ENCODE measurements at places on chromosomes 3 and 15.

- DNase-seq: no peak
These were observed 47.2 kb downstream of the CADM2 start for GRCh38 chr3:85005946-85006345.

DNA sequence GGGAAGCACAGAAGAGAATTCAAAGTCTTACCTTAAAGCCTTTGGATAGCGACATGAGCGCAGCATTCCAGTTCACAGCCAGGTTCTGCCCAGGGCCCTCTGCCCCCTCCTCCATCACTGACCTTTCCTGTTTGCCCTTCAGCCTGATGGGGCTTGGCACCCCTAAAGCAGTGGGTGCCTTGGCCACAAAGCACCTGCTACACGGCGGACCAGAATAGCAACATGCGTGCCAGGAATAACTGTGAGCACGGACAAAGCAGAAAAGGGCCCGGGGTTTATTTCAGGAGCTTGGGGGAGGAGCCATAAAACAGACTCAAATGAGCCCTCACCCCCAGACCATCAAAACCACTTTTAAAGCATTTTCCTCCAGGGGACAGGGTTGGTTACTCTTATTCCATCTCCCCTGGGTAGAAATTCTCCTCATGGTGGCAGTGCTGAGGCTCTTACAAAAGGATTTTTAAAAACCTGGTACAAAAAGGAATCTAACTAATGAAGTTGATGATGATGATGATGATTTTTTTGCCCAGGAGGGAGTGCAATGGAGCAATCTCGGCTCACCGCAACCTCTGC lies 135.4 kb downstream of the KLF13 start:
- DNase-seq: no peak

GRCh38 chr3:156174229-156174847 lies 54.0 kb downstream of the KCNAB1 start:
- peak; percentile 42 for DNase-seq

- no peak for DNase-seq
These were observed 29.9 kb upstream of the TJP1 start for GRCh38 chr15:29852201-29852600.

DNA sequence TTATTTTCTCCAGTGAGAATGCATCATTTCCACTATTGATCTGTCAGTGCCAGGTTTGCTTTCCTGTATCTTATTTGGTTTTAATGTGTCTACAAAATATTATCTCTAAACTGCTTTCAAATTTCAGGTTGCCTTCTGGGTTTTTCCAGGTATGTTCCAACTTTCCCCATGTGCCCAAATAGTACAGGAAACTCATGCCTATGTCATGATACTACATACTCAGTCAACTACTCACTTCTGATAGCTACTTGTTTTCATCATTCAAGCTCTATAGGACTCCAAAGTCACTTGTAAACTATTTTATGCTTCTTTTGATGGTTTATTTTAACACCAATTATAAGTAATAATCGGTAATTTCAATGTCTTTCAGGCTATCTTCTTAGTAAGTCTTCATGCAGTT lies 134.8 kb upstream of the TTC14 start:
- no peak for DNase-seq

GRCh38 chr3:115239717-115240116 lies 92.6 kb upstream of the ZBTB20 start:
- DNase-seq: no peak

GRCh38 chr3:52488746-52489145 lies 6.4 kb upstream of the STAB1 start:
- no peak for DNase-seq

- no peak for DNase-seq
These were observed 266.5 kb upstream of the CCDC54 start for GRCh38 chr3:107110596-107111305.

DNA sequence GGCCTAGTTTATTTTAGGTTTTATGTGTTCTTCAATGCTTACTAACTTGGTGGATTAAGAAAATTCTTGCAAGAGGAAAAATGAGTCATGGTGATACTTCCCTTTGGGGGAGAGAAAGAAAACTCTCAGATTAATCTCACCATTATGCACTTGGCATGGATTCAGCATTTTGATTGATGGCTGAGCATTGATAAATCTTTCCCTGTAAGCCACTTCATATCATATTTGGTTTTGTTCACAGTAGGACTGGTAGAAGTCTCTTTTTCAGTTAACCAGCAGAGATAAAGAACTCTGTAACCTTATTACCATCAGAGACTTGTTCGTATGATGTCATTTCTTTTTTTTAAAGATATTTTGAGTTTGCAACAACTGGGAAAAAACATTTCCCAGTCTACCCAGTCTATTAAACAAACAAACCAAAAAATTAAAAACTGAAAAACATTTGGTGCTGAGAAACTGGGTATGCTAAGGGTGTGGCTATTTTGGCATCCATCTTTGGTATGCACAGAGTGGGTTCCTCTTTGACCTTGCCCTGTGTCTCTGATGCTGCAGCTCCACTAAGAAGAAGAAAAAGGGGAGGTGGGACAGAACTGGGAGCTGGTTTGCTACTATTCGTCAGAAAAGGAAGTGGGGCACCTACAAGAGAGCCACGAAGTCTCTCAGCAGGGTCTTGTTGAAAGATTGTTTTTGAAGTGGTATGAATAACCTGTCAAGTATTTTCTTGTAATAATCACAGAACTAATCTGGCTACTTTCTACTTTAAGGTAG lies 17.2 kb downstream of the TMOD3 start:
- no peak for DNase-seq

DNA sequence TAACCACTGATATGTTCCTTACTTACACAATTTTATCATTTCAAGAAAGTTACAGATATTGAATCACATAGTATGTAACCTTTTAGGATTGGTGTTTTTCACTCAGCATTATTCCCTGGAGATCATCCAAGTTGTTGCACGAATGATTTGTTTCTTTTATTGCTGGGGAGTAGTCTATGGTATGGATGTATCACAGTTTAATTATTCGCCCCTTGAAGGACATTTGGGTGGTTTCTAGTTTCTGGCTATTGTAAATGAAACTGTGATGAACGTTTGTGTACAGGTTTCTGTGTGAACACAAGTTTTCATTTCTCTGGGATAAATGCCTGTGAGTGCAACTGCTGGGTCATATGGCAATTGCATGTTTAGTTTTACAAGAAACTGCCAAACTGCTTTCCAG lies 68.8 kb downstream of the NMNAT3 start:
- DNase-seq: no peak

DNA sequence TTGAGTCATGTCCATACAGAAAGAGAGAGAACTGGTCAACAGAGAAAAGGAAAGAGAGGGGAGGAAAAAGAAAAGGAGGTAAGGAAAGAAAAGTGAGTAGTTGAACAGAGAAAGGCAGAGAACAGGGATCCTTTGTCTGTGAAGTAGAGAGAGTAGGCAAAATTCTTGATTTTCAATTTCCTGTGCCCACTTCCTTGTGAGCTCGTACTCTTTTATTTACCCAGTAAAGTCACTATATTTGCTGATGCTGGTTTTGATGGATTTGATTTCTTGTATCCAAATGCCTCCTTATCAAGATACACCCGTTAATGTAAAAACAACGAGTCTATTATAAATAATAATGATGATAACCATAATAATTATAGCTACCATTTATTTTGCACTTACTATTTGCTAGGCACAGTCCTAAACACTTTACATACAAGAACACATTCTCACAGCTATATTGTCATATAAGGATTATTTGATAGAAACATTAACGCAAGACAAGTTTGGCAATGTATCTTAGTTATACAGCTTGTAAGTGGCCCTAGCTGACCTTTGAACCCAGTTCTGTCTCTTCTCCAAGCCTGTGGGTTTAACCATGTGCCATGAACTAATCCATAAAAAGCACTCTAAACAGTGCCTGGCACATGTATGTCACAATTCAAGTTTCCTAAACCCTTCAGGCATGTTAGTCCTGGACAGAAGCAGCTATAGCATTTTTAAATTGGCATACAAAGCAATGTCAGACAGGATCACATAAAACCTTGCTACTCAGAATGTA lies 6.7 kb upstream of the P2RY1 start:
- no peak for DNase-seq

DNA sequence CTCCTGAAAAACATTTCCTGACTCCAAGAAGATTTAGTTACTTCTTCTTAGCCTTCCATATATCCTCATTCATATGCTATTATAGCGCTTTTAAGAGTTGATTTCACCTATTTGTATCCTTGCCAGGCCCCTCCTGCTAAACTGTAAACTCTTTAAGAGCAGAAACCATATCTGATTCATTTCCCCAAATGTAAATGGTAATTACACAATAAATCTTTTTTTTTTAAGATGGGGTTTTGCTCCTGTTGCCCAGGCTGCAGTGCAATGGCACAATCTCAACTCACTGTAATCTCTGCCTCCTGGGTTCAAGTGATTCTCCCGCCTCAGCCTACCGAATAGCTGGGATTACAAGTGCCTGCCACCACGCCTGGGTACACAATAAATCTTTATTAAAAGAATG lies 4.5 kb downstream of the DLEC1 start:
- no peak for DNase-seq

DNA sequence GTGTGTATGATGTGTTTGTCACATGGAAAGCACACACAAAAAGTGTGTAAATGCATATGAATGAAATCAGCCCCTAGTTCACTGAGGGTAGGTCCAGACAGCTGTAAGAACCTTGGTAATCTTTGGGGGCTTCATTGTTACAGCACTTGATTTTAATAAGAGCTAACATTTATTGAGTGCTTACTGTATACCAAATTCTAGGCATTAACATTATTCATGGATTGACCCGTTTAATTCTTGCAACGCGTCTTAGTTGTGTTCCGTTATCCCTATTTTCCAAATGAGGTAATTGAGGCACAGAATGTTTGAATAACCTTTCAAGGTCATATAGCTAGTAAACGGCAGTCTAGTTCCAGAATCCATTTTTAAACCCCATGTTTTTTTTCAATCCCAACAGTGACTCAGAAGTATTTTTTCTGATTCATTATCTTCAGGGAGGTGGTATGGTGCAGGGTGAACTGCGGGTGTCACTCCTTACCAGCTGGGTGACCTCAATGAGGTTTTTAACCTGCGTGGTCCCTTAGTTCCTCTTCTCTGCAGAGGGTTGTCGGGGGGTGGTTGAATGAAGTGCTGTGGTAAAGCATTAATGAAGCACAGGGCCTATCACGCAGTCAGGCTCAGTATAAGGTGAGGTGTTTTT lies 14.2 kb downstream of the RAB8B start:
- DNase-seq: no peak

GRCh38 chr3:61612211-61613194 lies 51.1 kb downstream of the PTPRG start:
- no peak for DNase-seq

GRCh38 chr3:186413615-186414415 lies 51.8 kb upstream of the DGKG start:
- DNase-seq: no peak

- DNase-seq: no peak
These were observed 104.7 kb downstream of the UNC13C start for GRCh38 chr15:54082836-54083492.

GRCh38 chr3:38650248-38650951 lies 913 bp upstream of the SCN5A start:
- no peak for DNase-seq

DNA sequence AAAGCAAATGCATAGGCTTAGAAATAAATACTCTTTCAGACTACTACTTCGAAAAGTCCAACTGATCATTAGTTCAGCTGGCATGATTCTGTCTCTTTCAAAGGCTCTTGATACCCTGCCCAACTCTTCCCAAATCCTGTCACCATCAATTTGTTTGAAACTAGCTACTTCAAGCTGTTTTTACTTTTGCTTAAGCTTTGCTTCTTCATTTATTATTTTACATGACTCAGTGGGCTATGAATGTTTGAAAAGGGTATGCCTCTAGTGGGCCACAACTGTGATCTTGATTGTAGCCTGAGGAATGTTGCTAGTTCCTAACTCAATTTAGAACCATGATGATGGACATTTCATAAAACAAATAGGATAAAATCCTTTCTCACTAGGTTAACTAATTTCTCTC lies 340.8 kb downstream of the NAALADL2 start:
- DNase-seq: no peak

DNA sequence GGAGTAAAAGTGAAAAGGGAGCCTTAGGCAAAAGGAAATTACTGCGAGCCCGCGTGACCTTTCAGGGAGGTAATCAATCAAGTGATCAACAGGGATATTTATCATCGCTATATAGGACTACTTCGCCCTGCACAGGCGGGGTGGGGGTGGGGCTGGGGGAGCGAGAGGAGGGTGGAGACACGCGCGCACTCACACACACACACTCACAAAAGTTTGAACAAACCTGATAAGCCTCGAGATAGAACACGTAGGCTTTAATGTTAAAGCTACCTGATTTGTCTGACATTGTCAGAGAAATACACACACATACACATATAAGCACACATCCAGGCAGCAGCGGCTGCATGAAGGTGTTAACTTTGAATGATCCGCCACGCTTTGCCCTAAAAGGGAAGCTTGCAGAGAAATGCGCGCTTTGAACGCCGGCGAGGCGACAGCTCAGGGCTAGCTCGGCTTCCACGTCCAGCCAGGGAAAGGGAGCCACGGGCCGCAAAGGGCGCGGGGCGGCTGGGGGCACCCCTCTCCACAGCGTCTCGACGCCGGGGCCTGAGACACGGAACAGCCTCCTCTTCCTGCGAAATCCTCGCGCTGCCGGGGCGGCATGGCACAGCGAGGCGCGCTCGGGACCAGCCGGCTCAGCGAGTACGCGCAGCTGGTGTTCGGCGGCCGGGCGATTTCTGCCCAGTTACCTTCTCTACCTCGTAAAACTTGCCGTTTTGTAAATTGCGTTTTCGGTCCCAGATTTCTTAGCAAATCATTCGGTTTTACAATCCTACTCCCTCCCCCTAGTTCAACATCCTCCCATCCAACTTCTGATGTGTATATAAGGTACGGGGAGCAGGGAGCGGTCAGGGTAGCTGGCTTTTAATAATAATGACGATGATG lies 4.8 kb upstream of the MECOM start:
- DNase-seq: peak; percentile 45

GRCh38 chr15:69784798-69785566 lies 312.7 kb downstream of the TLE3 start:
- no peak for DNase-seq

DNA sequence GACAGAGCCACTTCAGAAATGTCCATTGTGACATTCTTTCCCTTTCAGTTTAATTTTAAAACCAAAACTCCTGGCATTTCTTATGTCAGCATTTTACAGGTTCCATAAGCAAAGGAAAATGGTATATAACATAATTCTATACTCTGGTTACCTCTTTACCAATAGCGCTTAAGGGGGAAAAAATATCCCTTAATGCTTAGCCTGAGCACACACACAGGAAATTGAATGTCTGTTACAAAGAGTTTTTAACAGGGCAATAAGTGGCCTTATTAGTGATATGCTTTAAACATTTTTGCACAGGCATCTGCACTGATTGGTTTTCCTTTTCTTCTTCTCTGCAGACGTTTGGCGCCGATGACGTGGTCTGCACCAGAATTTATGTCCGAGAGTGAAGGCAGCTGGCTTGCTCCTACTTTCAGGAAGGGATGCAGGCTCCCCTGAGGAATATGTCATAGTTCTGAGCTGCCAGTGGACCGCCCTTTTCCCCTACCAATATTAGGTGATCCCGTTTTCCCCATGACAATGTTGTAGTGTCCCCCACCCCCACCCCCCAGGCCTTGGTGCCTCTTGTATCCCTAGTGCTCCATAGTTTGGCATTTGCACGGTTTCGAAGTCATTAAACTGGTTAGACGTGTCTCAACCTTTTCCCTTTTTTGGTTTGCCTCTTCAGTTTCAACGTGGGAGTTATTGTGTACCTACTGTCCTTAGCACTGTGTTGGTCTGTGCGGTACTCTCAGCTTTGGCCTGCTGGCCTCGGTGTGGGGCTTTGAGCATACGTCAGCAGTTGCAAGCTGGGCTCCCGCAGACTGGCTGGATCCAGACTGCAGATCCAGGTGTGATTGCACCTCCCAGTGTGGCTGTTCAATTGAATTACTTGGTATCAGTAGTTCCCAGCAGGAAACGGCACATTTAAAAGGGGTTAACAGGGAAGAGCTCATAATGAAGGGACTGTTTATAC lies 7.7 kb downstream of the CRABP1 start:
- DNase-seq: peak; percentile 65
